ENCODE measurements at places on chromosomes 4 and X.

DNA sequence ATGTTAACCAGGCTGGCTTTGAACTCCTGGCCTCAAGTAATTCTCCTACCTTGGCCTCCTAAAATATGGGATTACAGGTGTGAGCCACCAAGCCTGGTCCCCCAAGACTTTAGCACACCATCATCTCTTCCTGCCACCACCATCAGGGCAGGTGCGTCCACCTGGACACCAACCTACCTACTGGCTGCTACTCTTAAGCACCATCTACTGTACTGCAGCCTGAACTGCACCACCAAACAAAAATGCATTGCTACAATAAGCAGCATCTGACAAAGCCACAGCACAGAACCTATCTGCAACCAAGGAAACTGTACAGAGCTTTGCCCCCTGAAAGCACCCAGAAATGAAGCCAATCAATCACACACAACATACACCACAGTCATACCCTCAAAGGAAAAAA, 139.7 kb downstream of the EFHC2 start:
- no peak for DNase-seq

- DNase-seq = no peak
These were observed 418.9 kb downstream of the CCSER1 start for GRCh38 chr4:90546114-90546513.

DNA sequence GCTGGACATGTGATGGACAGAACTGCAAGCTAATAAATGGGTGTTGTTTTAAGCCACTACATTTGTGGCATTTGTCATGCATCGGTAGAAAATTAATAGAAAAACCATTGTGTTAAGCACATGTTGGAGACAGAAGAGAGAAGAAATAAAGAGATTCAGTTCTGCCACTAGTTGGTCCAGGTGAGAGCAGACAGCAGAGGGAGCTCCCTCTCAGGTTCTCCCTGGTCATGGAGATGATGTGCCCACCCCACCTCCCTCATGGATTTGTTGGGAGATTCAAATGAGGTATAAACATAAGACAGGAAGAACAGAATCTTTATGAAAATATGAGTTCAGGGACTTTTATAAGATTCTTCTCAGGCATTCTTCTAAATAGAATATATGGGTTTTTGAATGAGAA, 36.8 kb upstream of the OCIAD2 start:
- no peak for DNase-seq

- no peak for DNase-seq
These were observed 13.8 kb downstream of the ZNF674 start for GRCh38 chrX:46531442-46531841.

DNA sequence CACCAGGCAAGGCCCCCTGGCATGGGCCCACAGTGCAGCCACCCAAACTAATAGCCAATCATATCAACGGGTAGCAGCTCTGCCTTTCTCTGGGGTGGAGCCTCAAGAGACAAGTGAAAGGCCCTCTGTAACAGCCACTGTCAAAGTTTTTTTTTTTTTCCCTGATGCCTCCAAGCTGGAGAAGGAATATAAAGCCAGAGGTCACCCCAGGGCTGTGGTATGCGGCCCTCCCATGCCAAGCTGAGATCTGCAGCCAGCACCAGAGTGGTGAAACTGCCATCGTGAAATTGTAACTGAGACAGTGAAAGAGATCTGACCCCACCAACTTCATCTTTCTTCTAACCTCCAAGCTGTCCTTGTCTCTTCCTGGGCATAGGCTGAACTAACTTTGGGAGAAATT, 407.0 kb downstream of the KLHL4 start:
- no peak for DNase-seq

DNA sequence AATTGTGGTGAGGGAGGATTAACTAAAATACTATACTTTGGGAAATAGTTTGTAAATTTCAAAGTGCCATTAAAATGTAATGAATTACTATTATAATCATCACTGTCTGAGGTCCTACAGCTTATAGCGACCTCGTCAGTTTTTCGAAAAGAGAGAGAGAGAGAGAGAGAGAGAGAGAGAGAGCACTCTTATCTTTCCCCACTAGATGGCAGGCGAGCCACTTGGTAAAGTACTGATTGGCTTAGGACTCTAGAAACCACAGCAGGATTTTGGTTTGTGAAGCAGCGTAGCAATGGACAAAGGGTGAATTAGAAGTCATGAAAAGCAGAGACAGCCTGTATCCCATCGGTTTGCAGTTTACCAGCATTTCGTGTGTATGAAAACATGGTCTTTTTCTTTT, 52.5 kb downstream of the LINC00632 start:
- DNase-seq = no peak

DNA sequence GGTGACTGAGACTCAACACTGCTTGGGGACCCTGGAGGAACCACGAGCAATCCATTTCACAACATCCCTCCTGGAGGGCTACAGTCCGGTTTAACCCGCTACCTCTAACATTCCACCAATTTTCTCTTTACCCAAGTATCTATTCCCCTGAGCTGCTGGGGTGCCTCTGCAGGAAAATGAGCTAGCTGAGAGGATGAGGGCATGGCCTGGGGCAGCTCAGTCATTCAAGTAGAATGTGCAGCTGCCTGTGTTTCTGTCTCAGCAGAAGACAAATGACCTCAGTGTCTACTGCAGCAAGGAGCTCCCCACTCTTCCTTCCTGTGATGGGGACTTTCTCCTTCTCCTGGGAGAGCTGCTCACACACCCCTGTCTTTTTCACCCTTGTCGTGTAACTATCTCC, 120.8 kb downstream of the ZNF518B start:
- no peak for DNase-seq

Data from cerebellar nuclear complex (tissue), 1 donor.